ENCODE measurements at places on chromosomes 2 and 18.

DNA sequence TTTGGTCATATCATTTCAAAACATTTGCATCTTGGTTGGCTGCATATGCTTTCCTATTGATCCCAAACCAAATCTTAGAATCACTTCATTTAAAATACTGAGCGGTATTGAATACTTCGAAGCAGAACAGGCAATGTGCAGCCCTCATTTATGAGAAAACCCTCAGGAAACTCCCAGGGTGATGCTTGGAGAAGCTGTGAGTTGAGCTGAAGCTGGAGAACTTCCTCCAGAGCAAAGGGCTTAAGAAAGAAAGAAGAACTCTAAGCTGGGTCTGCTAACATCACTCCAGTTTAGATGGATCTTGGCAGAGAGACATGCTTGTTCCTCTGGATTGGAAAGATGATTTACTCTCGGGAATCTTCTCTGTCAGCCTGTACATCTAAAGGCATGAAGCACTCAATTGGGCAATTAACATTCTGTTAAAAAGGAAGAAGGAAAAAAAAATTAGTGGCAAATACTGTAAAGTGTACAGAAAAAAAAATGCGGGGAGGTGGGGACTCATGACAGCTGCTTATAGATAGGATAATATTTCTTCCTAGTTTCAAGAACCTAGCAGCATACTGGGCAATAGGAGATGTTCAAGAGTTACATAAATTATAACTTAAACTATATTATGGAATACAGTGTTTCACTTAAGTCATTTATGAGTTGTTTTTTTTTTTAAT, 49.5 kb downstream of the ATIC start:
- DNase-seq = no peak

GRCh38 chr2:955829-956731, 5.4 kb downstream of the SNTG2 start:
- DNase-seq = no peak

GRCh38 chr18:40296717-40297413, 1658.2 kb upstream of the PIK3C3 start:
- no peak for DNase-seq

DNA sequence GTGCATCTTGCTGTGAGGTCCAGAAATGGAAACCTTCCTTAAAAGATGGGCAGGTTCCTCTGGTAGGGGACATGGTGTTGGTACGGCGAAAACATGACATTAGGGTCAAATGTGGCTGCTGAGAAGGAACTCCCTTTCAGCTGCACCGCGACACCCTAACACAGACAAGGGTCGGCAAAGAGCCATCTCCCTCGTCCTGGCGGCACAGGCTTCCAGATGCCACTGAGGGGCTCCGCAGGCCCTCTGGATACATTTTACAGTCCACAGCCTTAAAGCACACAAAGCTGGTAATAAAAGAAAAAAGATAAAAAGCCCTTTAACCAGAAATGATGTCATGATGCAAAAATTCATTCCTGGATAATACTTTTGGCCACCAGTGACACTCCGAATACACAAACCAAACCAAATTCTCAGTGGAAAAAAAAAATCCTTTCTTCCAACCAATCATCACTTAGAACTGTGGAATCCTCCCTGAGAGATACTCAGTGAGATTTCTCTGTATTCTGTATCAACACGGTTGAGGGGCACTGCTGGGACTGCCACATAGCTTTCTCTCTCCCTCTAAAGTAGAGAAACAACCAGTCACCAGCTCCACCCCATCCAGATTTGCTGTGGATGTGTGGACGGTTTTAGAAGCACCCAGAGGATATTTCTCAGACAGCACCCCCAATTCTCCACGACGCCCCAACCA, 174.8 kb downstream of the HDAC4 start:
- DNase-seq = no peak

DNA sequence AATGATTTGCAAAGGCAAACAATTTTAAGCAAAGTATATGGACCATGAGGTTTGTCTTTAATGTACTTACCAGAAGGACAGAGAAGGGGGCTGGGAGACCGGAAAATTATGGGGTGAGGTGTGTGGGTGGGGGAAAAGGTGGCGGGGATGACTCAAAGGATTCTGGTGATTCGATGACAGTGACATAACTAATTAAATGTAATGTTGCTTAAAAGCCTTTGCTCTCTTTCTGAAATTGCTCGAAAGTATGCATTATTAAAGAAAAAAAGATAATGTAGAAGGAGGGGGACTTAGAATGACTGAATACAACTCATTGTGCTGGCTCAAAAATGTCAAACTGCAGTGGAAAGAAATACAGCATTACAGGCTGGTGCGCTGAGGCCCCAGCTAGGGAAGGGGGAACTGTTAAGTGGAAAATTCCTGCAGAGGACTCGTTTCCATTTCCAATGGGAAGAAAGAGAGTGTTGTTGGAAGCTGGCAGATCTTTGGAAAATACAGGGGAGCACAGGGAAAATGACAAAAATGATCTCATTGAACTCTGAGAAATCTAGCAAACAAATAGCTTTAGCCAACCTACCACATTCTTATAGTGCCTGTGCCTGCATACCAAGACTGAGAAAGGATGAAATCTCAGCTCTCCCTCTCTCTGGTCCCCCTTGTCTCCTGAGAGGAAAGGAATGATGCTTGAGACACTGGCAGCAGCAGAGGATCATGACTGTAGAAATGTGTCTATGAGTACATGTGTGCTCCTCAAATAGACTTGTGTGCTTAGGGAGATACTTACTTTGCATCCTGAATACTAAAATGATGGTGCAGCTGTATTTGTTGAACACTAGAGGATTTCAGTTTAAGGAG, 632.4 kb downstream of the NYAP2 start:
- DNase-seq = no peak

DNA sequence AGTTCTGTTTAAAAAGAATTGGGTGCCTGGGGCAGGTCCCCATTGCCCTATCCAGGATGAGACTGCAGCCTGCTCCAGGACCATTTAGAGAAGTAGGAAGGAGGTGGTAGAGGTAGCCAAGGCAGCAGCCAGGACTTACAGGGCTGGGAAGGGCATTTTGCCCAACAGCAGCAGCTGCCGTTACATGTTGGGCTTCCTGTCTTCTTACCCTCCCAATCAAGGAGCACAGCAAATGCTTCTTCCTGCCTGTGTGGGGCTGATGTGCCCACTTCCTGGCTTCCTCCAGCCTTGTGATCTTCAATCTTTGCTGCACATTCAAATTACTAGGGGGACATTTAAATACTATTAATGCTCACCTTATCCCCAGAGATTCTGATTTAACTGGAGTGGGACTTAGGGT, 112.0 kb downstream of the QPCT start:
- DNase-seq = no peak

- no peak for DNase-seq
Measured at GRCh38 chr2:112305132-112305531, 29.7 kb downstream of the ZC3H6 start.

DNA sequence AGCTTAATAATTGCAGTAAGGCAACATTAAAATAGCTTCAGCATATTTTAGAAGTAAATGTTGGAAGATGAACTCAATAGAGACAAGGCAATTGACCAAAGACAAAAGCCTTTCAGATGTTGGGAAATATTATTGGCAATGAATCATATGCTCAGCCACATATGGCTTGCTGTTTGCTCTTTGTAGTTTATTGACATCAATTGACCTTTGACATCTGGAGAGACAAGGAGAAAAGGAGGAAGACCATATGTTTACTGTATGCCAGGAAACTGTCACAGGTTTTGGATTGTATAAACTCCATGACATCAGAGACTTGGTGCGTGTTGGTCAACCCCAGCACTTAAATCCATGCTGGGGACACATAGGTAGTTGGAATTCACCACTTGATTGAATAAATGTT, 60.6 kb upstream of the SLC16A14 start:
- DNase-seq = no peak

GRCh38 chr2:12543978-12544558, 172.7 kb upstream of the TRIB2 start:
- no peak for DNase-seq

GRCh38 chr18:60196836-60197606, 175.6 kb downstream of the MC4R start:
- no peak for DNase-seq

- no peak for DNase-seq
Measured at GRCh38 chr2:129800686-129801085, 178.8 kb upstream of the RAB6C start.

GRCh38 chr2:190094316-190094871, 31.9 kb upstream of the MSTN start:
- DNase-seq = no peak

DNA sequence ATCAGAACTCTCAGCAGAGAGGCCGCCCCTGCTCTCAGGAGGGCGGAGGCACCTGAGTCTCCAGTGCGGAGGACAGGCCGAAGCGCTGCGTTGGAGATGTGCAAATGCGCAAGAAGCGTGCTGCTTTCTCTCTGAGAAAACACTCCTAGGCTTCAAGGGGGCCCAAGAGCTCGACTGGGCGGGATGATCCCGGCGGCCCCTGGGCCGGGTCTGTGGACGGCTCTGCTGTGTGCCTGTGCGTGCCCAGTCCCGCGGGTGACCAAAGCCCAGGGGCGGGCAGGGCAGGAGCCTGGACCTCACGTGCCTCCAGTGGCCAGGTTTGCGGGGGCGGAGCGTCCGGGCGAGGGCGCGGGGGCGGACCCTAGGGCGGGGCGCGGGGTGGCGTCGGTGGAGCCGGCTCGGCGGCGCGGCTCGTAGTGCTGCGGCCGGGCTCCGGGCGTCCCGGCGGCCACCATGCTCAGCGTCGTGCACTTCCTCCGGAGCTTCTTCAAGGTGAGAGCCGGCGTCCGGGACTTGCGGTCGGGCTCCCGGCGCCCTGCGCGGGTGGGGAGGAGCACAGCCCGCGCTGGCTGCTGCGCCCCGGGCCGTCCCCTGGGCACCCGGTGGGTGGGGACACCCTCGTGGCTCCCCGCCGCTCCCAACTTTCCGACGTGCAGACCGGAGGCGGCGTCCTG, at the start of gene ARHGEF4:
Gene ARHGEF4 (plus strand): TSS at position 414 of the 674 bp plus-strand sequence. CDS start 40 bp downstream, at position 454.
- no peak for DNase-seq

- no peak for DNase-seq
Measured at GRCh38 chr18:54247511-54248175, 21.7 kb upstream of the POLI start.

DNA sequence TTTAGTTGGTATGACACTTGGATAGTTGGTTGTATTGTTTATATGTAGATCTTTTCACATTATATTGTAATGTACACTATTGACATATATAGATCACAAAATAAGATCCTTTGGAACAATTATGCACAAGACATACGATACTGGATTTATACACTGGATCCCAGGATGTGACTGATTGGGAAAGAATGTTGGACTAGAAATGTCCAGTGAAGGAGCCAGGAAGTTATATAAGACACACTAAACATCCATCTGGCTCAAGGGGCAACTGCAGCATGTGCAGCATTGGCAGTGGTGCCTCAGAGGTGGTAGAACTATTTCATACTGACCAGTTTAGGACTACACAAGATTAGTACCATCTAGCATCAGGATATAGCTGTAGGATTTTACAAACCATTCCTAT, 104.9 kb downstream of the TRABD2A start:
- DNase-seq = no peak
